ENCODE measurements at places on chromosomes 13 and 19.

GRCh38 chr13:43298816-43299215, 275.4 kb downstream of the DNAJC15 start:
- DNase-seq: no peak

DNA sequence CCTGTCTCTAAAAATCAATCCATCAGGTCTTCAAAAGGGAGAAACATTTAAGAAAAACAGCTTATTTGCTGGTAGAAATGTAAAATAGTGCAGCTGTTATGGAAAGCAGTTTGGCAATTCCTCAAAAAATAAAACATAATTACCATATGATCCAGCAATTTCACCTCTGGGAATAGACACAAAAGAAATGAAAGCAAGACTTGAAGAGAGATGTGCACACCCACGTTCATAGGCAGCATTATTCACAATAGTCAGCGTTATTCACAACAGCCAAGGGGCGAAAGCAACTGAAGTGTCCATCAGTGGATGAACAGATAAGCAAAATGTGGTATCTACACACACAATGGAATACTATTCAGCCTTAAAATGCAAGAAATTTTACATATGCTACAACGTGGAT, 45.1 kb upstream of the DOCK9 start:
- DNase-seq: no peak

DNA sequence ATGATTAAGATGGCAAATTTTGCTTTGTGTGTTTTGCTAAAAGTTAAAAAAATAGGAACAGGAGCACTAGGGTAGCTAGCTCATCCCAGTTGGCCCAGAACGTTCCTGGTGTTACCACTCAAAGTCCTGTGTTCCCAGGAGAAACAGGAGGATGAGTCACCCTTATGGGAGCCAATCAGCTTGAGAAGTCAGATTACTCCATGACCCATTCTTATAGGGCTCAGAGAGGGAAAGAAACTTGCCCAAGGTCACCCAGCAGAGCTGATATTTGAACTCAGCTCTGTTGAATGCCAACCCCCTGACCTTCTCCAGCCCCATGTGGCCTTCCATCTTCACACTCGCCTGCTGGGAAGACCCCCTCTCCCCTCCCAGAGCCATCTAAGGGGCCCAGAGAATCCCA, 13.0 kb downstream of the NMRK2 start:
- peak; percentile 40 for DNase-seq

DNA sequence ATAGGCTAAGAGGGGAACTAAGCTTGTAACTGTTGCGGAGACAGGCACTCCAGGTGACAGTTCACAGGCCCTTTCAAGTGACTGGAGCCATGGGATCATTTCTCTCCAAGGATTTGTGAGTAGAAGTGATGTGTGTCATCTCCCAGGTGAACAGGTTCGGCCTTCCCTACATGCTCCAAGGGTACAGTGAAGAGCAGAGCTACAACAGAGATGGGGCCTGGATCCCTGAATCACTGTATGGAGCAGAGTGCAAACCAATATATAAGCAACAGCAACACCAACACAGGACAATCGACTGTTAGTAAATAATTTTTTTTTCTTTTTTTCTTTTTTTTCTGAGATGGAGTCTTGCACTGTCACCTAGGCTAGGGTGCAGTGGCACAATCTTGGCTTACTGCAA, 15.0 kb downstream of the ZSCAN18 start:
- DNase-seq: peak; percentile 11

DNA sequence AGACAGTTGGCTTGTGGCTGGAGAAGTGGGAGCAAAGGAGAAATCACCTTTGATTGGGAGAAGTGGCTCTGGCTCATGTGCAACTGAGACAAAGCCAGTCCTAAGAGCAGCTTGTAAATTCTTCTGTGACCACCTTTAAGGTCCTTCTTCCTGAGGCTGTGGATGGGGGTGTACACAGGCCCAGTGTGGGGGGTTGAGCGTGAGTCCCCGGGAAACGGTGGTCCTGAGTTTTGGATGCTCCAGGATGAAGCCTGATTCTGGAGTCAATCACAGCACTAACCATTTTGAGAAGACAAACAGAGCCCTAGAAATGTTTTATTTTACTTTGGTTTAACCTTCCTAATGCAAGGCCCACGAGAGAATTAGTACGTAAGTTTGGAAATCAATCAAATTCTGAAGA, 3.9 kb upstream of the CEBPA start:
- DNase-seq: no peak

GRCh38 chr19:16106121-16106520, 5.6 kb upstream of the RAB8A start:
- no peak for DNase-seq

DNA sequence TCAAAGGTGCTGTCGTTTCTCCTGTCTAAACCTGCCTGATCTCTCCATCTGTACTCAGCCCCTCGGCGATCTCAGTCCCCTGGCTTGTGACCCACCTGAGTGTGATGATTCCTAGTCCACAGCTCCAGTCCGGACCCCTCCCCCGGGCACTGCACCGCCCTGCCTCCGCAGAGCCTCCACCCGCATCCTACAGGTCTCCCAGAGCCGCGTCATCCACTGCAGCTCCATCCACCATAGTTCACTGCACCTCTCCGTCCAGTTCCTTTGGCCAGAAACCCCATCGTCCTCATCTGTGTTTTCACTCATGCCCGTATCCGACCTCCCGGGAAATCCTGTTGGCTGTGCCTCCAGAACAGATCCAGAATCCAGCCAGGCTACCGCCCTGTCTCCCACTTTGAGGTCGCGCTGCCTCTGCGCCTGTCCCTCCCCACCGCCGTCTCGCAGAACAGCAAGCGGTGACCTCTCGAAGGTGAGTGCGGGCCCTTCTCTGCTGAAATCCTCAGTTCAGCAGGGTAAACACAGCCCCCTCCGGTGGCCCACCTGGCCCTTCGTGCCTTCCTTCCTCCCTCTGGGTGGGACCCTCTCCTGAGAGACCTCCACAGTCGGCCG, 51.9 kb upstream of the MCF2L start:
- no peak for DNase-seq

DNA sequence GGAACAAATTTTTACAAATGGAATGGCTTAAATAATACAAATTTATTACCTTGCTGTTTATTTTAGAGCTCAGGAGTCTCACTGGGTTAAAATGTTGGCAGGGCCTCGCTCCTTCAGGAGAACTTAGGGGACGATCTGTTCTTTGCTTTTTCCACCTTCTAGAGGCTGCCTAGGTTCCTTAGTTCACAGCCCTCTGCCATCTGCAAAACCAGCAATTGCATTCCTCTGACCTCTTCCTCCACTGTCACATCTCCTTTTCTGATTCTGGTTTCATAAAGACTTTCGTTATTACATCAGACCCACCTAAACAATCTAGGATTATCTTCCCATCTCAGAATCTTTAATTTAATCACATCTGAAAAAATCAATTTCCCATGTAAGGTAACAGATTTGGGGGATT, 249.6 kb upstream of the SPRY2 start:
- DNase-seq: no peak

- DNase-seq: peak; percentile 60
Observed at GRCh38 chr19:51354742-51355148, 11.4 kb downstream of the ETFB start.

DNA sequence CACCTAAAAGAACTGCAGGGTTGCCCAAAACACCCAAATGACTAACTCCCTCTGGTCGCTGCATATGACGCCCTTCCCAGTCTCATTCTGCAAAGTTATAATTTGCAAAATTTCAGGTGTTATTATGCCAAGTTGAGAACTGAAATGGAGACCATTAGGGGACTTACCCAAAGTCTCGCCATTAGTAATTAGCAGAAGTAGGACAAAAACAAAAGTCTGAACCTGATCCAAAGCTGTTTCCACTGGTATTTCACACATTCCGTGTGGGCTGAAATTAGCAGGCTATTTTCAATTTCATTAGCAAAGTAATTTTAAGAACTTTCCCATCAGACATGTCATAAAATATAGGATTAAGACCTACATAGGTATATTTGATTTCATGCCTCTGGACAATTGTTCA, 6.8 kb downstream of the RUBCNL start:
- no peak for DNase-seq

- DNase-seq: peak; percentile 69
Observed at GRCh38 chr13:35789335-35790165, 313.1 kb upstream of the MAB21L1 start.

- no peak for DNase-seq
Observed at GRCh38 chr13:94033830-94034642, 445.4 kb downstream of the DCT start.

GRCh38 chr19:44890366-44891015, 563 bp upstream of the TOMM40 start:
- peak; percentile 99 for DNase-seq

DNA sequence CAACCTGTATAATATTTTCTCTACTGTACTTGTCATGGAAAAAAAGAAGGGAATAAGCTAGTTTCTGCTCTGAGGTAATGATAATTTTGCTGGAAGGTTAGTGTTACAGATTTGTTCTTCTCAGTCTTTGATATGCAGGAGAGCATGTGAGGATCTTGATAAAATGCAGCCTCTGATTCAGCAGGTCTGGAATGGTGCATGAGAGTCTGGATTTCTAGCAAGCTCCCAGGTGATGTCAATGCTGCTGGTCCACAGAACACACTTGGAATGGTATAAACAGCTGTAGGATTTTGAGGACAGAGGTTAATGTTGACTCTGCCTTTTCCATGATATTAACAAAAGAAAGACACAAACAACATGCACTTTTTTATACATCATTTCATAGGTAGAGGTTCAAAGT, 173.6 kb downstream of the NDFIP2 start:
- DNase-seq: no peak

DNA sequence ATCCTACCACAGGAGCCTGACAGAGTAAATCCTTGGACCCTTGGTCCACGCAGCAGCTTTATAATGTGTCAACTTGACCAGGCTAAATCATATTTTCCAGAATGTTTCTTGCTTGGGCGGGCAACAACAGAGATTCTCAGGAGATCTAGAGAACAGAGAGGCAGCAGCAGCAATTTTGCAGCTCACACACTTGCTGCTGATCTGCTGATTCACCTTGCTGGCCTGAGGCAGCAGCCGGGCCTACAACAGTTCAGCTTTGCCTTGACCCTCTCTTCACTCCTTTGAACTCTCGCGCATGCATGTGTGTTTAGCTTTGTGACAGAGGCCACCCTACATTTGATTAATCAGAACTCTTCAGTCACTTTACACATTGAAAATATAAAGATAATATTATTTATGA, 159.3 kb downstream of the UGGT2 start:
- no peak for DNase-seq

- DNase-seq: no peak
Observed at GRCh38 chr13:28918030-28918429, 97.9 kb downstream of the MTUS2 start.

GRCh38 chr19:50663482-50663790, 14.2 kb downstream of the C19orf81 start:
- no peak for DNase-seq

GRCh38 chr19:43634068-43634467, 5.6 kb downstream of the CADM4 start:
- no peak for DNase-seq

- no peak for DNase-seq
Observed at GRCh38 chr13:73625562-73626339, 508.5 kb downstream of the KLF12 start.

DNA sequence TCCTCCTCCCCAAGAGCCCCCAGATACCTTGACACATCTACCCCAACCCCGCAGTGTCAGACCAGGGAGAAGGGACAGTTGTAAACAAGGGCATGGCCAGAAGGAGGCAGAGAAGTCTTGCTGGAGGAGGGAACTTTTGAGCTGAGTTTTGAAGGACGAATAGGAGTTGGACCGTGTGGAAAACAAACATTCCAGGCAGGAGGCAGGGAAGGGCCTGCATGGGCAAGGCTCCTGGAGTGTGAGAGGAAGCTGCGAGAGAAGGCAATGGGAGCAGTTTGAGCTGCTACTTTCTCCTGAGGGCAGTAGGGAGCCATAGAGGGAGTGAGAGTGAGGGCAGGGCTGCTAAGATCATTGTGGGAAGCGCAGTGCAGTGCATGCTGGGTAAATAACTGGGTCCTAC, 23.3 kb downstream of the IL12RB1 start:
- DNase-seq: no peak

DNA sequence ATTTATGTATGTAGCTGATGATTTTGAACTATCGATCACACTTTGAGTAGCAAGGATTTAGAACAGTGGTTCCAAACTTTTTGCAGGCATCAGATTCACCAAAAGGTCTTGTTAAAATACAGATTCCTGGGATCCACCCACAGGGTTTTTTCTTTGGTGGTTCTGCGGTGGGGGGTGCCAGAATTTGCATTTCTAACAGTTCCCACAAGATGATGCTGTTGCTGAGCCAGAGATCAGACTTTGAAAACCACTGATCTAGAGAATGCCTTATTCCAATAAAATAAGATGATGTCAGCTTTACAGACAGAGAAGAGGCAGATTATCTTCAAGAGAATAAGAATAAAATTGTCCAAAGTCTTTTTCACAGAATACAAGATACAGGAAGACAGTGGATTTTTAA, 80.9 kb upstream of the SHISA2 start:
- peak; percentile 46 for DNase-seq

DNA sequence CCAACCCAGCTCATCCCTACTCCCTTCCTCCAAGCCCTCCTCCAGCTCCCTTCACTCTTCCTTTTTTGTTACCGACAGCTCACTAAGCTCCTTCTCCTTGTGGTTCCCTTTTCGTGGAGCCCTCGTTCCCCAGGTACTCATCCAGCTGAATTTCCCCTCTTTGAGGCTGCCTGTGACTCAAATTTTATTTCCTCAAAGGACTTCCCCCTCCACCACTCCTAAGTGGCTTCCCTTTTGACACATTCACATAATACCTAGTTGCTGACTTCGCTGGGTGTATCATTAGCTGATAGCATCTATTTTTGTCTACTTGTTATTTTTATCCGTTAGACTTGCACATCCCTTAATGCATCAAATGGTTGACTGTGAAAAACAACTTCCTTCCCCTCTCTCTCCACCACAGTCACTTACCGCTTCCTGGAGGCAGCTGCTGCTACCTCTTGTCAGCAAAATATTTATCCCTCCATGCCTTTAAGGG, 14.5 kb downstream of the FFAR2 start:
- no peak for DNase-seq

GRCh38 chr13:113838711-113839201, 25.1 kb downstream of the GAS6 start:
- no peak for DNase-seq

GRCh38 chr19:35417713-35418534, 30.1 kb upstream of the FFAR2 start:
- DNase-seq: no peak

DNA sequence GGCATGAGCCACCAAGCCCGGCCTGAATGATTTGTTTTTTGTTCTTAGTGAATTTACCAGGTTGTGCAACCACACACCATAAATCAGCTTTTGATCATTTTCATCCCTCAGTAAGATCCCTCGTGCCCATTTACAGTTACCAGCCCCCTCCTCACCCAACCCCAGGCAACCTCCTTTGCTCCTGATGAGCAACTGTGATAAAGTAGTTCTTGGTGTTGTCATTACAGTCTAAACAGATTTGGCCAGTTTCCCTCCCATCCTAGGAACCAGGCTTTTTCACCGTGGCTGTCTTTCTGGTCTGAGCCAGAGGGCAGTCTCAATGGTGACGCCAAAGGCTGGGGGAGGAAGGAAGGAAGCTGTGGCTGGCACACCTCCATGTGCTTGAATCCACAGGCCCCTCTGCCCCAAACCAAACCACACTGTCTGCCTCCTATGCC, 61.2 kb upstream of the WDFY2 start:
- DNase-seq: peak; percentile 79

GRCh38 chr13:28984825-28985224, 164.7 kb downstream of the MTUS2 start:
- DNase-seq: no peak
